ENCODE measurements at places on chromosomes 3 and 15. TPM values are rescaled to one million over a fixed set of nuclear protein-coding genes. Genes with fewer than 3 reads are reported as not detected.

GRCh38 chr3:157086060-157086750 lies 73.7 kb downstream of the CCNL1 start:
- DNase-seq, result no peak

- DNase-seq, result no peak
Observed at GRCh38 chr15:51232581-51232980, 105.8 kb downstream of the CYP19A1 start.

DNA sequence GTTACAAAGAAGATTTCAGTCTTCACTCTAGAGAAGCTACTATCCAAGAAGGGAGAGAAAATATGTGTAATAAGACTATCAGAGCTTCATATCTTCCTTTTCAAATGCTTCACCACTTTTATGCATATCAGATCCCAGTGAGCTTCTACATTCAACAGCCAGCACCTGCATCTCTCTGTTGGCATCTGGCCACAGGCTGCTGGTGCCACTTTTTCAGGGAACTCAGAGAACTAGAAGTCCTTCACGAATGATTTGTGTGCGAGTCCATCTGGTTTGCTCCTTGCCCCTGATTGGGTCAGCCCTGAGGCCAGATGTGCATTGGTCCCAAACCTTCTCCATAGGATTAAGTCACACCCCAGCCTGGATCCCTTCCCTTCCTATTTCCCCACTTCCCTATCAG lies 22.1 kb downstream of the SNTN start:
- DNase-seq, result no peak

- DNase-seq, result no peak
Observed at GRCh38 chr15:66707310-66708082, 5.5 kb downstream of the SMAD6 start.

DNA sequence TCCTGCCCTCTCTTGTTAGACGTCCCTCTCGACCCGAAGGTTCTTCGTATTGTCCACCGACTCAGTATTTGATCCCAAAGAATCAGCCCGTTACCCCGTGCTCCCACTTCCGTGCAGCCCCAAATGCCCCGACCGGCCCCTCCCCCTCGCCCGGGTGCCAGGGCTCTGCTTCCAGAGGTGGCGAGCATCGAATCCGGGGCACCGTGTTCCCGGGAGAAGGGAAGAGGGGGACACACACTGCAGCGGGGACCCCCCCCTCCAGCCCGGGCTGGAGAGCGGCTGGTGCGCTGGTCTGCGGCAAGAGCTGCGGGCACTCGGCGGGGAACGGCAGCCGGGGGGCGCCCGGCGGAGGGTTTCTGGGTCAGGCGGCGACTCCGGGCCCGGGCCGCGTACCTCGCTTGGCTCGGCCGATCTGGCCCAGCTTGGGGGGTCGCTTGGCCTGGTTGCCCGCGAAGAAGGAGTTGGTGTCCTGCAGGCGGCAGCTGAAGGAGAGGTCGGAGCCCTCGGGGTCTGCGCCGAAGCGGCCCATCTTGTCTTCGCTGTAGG lies 556 bp downstream of the CAMK2N2 start:
- no peak for DNase-seq

- DNase-seq, result no peak
Observed at GRCh38 chr3:10376353-10376752, 55.4 kb upstream of the SEC13 start.

DNA sequence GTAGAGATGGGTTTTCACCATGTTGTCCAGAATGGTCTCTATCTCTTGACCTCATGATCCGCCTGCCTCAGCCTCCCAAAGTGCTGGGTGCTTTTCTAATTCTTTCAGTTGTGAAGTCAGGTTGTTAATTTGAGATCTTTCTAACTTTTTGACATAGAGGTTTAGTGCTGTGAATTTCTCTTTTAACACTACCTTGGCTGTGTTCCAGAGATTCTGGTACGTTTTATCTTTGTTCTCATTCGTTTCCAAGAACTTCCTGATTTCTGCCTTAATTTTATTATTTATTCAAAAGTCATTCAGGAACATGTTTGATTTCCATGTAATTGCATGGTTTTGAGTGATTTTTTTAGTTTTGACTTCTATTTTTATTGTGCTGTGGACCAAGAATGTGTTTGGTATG lies 63.5 kb upstream of the CCDC54 start:
- no peak for DNase-seq

- no peak for DNase-seq
Observed at GRCh38 chr15:69417581-69417980, 3.4 kb downstream of the KIF23 start.

DNA sequence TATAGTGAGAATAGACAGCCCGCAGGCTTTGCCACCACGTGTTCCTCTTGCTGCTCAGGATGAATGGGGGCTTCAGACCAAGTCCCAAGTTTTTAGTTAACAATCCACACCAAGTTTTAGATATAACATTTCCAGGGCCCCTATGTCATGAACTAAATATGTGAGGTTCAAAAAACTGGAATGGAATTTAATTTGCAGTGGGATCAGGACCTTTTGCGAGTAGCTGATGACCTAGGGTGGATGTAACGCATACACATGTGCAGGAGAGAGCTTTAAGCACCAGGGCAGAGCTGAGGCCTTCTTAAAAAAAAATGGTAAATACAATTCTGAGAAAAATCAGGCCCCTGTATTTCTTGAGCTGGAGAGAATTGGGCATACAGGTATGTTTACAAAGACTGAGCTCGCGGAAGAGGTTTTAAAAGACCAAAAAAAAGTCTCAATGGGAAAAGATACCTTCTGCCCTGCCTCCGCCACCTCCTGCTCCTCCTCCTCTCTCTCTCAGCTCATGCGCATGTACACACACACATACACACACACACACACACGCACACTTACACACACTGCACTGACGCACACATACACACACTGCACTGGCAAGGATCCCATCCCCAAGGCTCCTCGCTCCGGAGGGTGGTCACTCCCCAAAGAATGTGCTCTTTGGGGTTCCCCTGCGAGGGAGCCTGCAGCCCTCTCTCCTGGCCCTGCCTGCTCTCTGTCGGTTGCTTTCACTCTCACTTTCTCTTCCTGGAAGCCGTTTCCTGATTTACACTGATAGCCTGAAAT lies 48.2 kb upstream of the IGF1R start:
- no peak for DNase-seq

GRCh38 chr15:70440416-70441138 lies 322.8 kb downstream of the UACA start:
- DNase-seq, result no peak

- DNase-seq, result no peak
Observed at GRCh38 chr3:139529662-139530061, 9.9 kb downstream of the RBP1 start.

DNA sequence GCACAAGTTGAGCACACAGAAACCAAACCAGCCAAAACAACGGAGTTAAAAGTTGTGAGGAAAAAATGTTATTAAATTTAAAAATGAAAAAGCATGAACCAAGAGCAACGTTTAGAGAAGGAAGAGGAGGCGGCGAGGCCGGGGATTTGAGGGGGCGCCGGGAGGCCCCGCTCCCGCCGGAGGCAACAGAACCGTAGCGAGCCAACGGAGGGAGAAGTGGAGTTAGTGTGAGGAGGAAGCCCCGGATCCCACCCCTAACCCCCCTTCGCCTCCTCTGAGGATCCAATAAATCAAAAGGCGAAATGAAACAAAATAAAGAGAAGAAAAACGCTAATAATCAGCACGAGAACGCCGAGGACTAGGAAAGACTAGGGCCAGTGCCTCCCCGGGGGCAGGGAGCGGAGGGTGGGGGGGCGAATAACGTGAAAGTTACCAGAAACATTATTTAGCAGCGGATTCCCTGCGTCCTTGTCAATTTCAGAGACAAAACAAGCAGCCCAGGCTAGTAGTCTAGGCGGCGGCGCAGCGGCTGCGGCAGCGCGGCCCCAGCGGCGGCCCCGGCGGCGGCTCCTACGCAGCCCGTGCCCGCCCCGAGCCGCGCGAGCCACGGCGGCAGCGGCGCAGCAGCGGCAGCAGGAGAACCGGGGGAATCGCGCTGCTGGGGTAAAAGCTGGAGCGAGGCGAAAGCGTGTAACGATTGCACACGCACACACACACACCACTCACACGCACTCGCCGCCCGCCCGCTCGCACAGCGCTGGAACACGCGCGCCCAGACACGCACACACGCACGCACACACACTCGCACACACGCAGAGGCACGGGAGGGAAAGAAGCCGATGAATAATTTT lies 1.7 kb downstream of the MEIS2 start:
- no peak for DNase-seq

DNA sequence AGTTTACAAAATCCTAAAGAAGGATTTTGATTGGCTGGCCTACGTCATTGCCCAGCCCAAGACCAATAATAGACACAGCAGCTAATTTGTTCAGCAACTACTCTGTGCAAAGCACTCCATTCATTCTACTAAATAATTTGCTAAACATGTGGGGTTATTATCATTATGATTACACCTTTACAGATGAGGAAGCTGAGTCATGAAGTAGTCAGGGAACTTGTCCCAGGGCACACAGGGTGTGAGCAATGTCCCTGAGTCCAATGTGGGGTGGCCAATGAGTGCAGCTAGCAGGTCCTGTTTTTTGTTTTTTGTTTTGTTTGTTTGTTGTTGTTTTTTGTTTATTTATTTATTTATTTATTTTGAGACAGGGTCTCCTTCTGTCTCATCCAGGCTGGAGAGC lies 183.6 kb downstream of the ABHD5 start:
- no peak for DNase-seq

DNA sequence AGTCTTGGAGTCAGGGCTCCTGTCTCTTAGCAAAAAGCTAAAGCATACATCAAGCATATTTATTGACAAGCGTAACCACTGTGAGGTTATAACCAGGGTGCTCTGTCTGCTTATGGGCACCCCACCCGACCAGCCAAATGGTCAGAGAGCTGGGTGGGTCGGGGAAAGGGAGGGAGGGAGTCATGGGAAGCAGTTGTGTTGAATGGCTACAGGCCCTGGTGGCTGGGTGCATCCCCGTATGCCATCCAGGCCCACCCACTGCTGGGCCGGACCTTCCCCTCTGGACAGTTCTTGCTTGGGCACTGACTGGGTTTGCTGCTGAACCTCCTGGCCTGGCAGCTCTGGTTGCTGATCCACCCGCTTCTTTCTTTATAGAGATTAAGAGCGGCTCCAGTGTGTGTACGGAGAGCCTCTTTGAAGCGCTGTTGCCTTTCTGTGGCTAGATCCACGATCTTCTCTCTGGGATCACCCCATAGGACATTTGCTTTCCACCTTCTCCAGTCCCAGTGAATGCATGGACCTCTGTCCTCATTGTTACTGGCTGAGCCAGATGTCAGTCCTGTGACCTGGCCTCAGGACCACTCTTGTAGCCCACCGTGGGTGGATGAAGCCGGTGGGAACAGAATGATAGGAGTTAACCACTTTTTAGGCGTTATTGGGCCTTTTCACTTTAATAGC lies 59.6 kb downstream of the SMAD3 start:
- no peak for DNase-seq

- no peak for DNase-seq
Observed at GRCh38 chr3:31133541-31133940, 239.1 kb upstream of the GADL1 start.

- no peak for DNase-seq
Observed at GRCh38 chr3:162799910-162800309, 1303.3 kb downstream of the OTOL1 start.

SAXO2 gene
- not detected for total RNA-seq

IL5RA gene
- not detected for total RNA-seq

PAQR9 gene
- 0.47 TPM for total RNA-seq

ISLR gene
- not detected for total RNA-seq

ALDH1A3 gene
- 1.9 TPM for total RNA-seq

UTS2B gene
- total RNA-seq, result 0.57 TPM

CP gene
- 6.2 TPM for total RNA-seq
